ENCODE measurements at places on chromosomes 5 and 9.

- no peak for DNase-seq
Observed at GRCh38 chr9:86091477-86091876, 7.9 kb downstream of the GOLM1 start.

DNA sequence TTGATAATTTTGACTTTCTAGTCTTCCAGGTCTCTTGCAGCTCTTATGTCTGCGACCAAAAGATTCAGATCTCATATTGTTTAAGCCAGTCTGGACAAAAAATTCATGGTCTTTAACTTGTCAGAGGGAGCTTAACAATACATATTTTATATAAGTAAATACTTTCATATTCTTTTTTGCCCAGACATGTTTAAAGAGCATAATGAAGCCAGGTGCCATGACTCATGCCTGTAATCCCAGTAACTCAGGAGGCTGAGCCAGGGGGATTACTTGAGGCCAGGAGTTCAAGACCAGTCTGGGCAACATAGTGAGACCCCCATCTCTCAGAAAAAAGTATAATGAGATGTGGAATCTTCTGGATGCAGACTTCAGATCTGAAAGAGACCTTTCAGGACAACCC, 69.8 kb downstream of the JMY start:
- no peak for DNase-seq

DNA sequence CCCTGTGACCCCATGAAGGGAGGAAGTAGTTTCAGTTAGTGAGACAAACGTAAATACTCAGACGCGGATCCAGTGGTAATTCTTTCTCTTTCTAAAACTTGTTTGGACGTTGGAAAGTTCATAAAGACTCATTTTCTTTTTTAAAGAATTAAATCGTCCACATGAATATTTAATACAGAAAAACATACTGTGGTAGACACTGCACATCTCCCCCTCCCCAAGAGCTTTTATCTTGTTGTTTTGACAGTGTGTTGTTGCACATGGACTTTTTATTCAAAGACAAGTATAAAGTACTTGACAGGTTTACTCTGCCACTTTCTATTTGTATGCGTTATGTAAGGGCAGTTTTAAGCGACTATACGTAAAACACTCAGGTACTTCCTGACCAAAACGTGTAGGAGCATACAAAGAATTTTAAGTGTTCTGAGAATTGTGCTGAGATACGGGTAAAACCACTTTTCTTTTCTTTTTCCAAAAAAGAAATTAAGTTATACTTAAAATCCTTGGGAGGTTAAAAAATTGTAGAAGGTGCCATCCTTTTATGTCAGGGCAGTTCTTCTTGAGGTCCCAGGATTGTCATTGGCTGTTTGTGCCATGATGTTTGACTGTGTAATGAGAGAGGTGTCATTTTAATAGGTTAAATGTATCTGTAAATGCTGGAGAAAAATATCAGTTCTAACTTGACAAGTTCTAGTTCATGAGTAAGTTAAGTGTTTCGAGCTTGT, 1.3 kb downstream of the NIPBL start:
- DNase-seq: no peak

- no peak for DNase-seq
Observed at GRCh38 chr5:10235350-10235749, 14.3 kb downstream of the ATPSCKMT start.

DNA sequence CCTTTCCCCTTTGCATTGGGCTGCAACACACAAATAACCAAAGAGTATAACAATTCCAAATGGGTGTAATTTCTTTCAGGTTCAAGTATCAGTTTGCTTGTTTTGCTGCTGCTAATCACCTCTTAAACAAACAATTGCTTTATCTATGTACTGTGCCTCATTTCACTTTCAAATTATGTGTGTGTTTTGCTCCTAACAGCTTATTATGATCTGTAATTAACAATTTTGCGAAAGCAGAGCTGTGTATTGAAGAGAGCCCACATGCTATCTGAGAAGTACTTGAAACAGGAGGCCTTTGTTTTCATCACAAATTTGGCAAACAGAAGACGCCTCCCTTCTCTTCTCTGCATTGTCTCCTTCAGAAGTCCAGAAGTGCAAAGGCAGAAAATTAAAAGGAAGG, 312.0 kb downstream of the TLE1 start:
- no peak for DNase-seq

GRCh38 chr5:84821924-84822323, 437.2 kb upstream of the EDIL3 start:
- no peak for DNase-seq

GRCh38 chr5:58844395-58844794, 261.5 kb downstream of the RAB3C start:
- DNase-seq: no peak

GRCh38 chr9:78664370-78664769, 367.4 kb downstream of the PSAT1 start:
- DNase-seq: no peak

- DNase-seq: no peak
Observed at GRCh38 chr5:140481758-140482157, 65.7 kb upstream of the EIF4EBP3 start.

- no peak for DNase-seq
Observed at GRCh38 chr9:80061940-80062339, 490.2 kb downstream of the TLE4 start.

- DNase-seq: no peak
Observed at GRCh38 chr5:123122273-123122672, 33.2 kb downstream of the PRDM6 start.

DNA sequence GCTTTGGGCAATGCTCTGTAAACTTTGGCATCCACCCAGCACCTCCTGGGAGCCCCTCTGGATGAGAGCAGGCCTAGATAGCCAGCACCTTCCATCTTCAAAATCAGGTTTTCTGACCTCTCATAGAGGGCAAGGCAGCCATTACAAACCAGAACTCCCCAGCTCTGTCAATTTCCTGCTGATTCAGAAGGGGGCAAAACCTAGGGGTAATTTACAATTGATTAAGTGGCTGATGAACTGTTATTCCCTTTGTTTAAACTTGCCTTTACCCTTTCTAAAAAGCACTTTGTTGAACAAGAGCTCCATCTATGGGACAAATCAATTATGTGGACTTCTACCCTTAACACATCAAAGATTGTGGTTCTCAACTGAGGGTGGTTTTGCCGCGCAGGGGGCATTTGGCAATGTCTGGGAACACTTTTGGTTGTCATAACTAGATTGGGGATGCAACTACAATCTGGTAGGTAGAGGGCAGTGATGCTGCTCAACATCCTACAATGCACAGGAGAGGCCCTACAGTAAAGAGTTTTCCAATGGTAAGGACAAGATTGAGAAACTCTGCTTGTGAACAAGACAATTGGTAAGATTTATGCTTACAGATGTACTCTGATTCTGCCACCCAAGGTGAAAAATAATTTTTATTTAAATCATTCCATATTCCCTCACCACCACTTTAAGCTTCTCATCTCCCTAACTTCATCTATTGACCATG, 184.1 kb downstream of the MARCHF11 start:
- DNase-seq: no peak

- no peak for DNase-seq
Observed at GRCh38 chr9:119086590-119086989, 282.6 kb downstream of the BRINP1 start.

- DNase-seq: no peak
Observed at GRCh38 chr9:123326662-123327093, 29.3 kb upstream of the CRB2 start.

DNA sequence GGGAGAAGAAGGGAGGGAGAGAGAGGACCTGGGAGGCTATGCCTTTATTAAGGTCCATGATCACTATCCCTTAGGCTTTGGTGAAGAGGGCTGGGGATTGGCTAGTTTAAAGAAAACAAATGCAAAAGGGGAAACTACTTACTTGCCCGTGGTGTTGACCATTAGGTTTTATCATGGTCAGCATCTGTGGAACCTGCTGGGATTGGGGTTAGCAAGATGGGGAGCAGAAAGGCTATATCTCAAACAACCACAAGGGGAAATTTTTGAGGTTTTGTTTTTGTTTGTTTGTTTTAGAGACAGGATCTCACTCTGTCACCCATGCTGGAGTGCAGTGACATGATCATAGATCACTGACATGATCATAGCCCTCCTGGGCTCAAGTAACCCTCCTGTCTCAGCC, 9.0 kb upstream of the RAD23B start:
- no peak for DNase-seq

- DNase-seq: no peak
Observed at GRCh38 chr5:142683116-142683515, 2.8 kb downstream of the FGF1 start.

GRCh38 chr9:127143920-127144465, 21.6 kb upstream of the ANGPTL2 start:
- no peak for DNase-seq

DNA sequence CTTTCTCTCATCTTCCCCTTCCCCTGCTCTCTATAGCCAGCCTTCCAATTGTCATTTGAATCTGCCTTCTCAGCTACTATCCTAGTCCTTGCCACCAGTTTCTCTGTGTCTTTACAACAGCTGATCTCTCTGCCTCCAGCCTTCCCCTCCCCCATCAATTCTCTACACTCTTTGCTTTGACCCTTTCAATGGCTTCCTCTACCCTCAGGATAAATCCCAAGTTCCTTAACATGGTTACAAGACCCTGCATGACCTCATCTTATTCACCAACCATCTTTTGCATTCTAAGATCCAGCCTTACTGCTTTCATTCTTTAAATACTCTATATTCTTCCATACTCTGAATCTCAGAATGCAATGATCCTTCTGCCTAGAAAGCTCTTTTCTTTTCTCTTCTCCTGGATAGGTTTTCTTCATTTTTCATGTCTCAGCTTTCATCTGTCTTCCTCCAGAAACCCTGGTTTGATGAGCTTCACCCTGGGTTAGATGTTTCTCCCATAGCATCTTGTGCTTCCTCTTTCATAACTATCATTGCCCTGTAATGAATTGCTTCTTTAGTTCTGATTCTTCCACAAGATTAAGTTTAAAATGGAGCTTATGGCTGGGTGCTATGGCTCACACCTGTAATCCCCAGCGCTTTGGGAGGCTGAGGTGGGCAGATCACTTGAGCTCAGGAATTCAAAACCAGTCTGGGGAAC, 58.6 kb upstream of the ZSWIM6 start:
- DNase-seq: no peak

- no peak for DNase-seq
Observed at GRCh38 chr5:68266457-68266856, 50.9 kb downstream of the PIK3R1 start.

DNA sequence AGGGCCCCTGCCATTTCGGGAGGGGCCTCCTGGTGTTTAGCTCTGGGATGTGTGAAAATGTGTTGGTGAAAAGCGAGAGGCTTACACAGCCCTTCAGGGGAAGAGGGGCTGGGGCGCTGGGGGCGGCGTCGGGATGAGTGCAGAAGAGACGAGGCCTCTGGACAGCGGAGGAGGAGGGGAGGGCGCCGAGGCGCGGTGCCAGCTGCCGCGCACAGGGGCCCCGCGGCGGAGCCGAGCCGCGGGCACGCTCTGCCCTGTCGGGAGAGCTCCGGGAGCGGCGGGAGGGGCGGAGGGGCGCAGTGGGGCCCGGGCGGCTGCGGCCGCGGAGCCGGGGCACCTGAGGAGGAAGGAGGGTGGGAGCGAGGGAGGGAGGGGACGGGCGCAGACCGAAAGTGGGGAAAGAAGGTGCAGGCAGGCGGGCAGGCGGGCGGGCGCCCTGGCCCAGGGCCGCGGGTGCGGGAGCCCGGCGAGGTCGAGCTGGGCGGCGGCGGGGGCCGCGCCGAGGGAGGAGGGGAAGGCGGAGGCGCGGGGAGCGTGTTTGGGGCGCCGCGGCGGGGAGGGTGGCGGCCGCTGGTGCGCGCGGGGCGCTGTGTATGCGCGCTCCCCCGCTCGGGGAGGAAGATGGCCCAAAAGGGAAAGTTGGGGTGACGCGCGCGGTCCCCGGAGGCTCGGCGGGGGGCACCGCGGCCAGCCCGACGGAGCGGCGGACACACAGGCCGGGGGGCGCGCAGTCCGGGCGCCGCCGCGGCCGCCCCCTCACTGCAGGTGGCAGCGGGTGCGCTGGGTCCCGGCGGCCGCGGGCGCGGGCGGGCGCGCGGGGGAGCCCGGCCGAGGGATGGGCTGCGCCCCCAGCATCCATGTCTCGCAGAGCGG, at the start of gene PDE8B:
PDE8B (plus strand) TSS at position 590 of the 873 bp plus-strand sequence; CDS start at position 836, 246 bp downstream.
- DNase-seq: no peak

Measured in stimulated activated effector memory CD8-positive, alpha-beta T cell treated with anti-CD3 and anti-CD28 coated beads, Interleukin-12 subunit alpha, Interleukin-12 subunit beta, amount 100 ng/mL, for 72 hours (primary cell).